ENCODE measurements at places on chromosomes 3 and 15.
A peak's percentile ranks its signal among the peaks of the same experiment; 100 is the strongest.

DNA sequence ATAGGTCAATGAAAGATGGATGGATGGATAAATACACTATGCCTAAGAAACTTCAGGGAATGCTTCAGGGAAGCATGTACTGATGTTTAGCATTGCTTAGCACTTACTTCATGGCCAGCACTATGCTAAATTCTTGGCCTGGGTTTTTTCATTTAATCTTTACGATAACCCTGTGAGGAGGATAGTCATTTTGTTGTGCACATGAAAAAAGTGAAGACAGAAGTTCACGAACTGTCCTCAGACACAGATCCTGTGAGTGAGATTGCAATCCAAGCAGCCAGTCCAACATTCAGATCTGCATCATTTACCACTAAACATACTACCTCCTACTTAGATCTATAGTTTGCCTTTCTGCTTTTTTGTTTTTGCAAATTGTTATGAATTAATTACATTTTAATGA lies 510.8 kb upstream of the AGTR1 start:
- no peak for DNase-seq

DNA sequence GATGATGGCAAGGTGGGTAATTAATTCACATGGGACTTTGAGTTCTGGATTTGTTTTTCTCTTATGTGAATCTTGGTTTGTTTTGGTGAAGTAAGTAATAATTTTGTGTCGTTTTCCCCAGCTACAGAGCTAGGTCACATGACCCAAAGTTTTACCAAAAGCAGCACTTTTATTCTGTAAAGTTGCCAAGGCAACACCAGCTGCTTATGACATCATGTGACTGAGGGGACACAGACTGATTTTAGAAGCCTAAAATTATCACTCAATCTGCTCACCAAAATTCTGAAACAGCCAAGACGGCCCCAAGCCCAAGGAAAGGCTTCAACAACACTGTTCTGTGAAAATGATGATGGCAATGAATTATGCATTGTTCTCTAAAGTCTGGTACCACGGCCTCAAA lies 63.9 kb downstream of the MEX3B start:
- no peak for DNase-seq

DNA sequence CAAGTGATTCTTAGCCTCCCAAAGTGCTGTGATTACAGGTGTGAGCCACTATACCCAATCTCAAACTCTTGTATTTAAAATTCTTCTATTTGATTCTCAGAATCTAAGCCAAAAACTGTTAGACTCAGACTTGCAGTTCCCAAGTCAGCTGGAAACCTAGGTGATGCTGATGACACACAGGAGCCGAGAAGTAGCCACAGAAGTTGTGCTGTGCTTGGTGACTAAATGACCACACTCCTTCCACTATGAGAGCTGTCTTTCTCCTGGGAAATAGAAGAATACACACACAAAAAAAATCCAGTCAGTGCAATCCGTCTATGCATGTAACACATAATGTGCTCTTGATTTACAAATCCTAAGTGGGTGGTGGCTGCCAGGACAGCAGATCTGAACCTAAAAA lies 33.9 kb downstream of the ILDR1 start:
- no peak for DNase-seq

GRCh38 chr3:45640724-45641361 lies 46.3 kb downstream of the LIMD1 start:
- DNase-seq = no peak

DNA sequence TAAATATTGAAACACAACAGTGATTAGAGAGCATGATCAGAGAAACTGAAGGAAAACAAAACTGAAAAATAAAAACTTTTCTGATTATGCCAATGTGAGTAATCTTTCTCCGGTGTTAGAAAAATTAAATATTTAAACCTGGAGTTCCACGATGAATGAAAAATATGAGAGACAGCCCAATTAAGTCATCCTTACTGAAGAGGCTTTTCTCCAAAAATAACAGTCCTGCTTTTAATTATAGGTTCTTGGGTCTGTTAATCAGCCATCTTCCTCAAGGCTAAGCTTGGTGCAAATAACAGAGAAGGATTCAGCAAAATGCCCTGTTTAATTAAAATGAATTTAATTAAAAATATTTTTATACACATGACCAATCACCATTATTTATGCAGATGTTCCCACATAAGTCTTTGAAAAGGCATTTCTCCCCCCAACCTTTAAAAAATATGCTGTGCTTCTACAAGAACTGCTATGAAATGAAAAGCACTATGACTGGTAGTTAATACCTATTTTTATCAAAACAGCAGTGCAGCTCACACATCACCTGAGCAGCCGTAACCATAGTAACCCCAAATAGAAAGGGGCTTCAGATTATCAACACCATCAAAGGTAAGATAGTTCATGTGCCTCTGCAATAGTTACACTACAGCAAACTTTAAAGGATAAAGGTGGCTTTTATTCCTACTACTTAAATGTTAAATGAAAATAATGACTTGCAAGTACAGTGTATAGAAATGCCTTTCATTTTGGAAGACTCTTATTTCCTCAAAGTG lies 175.7 kb downstream of the SLC9A9 start:
- no peak for DNase-seq

GRCh38 chr3:188431553-188431952 lies 277.6 kb downstream of the LPP start:
- DNase-seq = no peak

DNA sequence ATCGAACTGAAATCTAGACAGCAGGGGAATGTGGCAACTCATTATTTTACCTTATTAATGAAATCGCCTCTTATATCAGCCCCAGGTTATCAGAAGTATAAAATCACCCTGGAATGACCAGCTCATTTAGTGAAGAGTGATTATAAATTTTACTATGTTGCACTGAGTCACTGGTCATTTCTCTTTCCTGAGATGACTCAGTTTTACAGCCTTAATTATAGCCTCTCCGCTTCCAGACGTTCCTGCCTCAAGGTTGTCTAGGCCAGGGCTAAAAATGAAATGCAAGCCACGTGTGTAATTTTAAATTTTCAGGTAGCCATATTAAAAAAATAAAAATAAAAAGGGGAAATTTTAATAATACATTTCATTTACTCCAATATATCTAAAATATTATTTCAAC lies 33.3 kb downstream of the DET1 start:
- no peak for DNase-seq

DNA sequence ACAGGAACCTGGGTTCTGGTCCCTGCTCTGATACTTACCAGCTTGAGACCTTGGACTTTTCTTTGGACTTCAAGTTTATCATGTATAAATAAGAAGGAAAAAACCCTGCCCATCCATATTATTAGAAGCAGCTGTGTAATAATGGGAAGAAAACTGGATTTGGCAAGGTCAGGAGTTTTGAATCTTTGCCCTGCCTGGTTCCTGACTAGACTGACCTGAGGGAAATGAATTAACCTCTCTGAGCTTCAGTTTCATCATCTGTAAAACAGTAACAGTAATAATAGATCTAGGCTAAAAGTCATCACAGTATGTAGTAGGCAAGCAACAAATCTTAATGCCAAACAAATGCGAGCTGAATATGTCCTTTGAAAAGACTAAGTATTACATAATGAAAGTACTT lies 68.8 kb downstream of the FSIP1 start:
- DNase-seq = no peak

DNA sequence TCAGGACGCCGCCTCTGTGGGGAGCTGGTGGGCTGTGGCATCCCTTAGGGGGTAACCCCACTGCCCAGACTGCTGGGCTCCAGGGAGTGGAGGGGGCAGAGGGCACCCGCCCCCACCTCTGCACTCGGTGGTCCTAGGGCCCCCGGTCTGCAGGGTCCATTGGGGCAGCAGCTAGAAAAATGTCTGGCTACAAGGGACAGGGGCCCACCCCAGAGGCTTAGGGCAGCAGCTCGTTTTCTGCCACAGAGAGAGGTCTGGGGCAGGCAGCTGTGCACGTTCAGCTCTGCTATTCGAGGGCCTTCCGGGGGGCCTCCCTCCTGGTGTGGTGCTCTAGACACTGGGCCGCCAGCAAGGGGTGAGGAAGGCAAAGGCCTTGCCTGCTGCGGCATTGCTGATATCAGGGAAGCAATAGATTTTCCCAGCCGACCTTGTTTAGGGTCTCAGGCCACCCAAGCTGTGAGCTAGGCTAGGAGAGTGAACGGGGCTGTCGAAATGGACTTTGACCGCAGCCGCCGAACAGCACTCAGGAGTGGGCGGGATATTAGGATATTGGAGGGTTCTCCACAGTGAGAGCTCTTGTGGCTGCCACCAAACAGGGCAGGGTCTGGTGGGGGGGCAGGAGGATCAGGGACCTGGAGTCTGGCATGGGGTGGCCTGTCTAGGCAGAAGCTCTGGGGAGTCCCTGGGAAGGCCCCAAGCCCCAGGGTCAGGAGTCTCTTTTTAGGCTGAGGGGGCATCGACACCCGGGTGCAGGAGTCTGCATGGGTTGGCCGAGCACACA lies 61.4 kb upstream of the KLF13 start:
- peak; percentile 8 for DNase-seq

GRCh38 chr15:38674448-38674847 lies 109.8 kb upstream of the RASGRP1 start:
- DNase-seq = no peak

- no peak for DNase-seq
These were observed 213.8 kb upstream of the FEZF2 start for GRCh38 chr3:62587169-62587568.
